ENCODE measurements at places on chromosomes 2 and 18.

DNA sequence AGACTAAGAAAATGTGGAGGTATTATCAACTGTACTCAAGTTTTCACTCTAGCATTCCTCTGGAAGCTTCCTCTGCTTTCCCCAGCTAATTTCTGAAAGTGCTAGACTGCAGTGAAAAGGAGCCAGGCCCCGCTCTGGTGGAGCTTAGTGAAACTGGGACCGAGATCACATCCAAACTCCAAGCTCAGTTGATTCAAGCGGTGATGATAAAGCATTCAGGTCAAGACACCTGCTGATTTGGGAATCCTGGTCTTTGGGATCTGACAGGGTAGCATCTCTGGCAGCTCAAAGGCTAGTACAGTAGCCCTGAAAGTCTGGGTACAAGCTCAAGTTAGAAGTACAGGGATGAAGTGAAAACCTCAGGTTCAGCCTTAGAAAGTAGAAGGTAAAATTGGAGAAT lies 120.2 kb upstream of the CRIM1 start:
- DNase-seq = no peak

DNA sequence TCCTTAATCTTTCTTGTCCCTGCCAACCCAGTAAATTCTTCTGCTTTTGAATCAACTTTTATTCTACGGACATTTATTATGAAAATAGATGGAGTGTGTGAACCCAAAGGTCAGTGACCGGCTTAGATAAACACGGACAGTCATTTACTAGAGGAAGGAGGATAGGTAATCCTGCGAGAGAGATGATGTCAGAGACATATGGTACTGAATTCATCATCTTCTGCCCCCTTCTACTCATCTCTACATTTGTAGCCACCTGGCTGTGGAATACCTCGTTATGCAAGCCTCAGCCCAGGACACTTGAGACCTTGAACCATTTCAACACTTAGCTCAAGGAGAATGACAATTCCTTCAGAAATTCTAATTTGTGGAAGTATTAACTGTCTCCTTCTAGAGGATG lies 443.6 kb downstream of the TDRD15 start:
- no peak for DNase-seq

DNA sequence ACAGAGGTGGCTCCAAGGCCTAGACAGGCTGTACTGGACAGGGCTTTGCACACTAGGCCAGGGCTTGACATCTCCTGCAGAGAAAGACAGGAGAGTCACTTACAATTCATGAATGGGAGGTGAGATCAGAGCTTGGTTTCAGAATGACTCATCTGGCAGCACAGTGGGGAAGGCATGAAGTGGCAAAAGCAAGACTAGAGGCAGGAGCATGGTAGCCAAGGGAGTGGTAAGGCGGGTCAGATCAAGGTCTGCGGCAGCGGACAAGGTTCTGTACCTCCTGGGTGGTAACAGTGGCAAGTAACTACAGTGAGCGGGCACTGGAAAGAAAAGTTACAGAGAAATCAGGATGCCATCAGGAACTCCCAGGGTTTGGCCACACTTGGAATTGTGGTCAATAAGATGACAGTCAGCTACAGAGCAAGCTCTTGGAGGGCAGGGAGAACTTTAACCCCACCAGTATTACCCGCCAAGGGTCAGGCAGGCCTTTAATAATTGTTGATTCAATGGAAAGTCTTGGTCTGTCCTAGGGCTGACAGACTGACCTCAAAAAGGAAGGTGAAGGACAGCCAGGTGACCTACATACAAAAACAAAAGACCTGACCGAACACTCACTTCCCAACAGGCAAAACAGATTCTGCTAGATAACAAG lies 5.7 kb downstream of the MCFD2 start:
- DNase-seq = no peak

- no peak for DNase-seq
Measured at GRCh38 chr2:3268705-3269029, 109.0 kb downstream of the EIPR1 start.

GRCh38 chr2:31137211-31138036 lies 816 bp downstream of the GALNT14 start:
- no peak for DNase-seq

DNA sequence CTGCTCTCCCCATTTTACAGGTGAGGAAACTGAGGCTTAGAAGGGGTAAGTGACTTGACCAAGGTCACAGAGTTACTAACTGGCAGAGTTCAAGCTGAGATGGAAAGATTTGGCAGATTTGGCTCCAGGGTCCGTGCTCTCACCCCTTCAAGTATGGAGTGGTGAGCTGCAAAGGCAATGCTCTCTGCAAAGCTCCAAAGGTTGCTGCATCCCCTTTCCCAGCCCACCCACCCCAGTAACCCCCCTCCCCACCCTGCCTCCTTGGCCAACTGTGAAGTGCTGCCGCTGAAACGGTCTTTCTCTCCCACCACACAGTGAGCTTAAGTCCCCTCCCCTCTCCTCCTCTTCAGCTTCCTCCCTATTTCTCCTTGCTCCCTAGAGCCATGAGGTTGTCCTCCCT lies 152.8 kb downstream of the CAPN13 start:
- no peak for DNase-seq

GRCh38 chr2:108641756-108642155 lies 77.5 kb upstream of the RANBP2 start:
- no peak for DNase-seq

GRCh38 chr2:26801796-26802195 lies 15.9 kb downstream of the CENPA start:
- no peak for DNase-seq

DNA sequence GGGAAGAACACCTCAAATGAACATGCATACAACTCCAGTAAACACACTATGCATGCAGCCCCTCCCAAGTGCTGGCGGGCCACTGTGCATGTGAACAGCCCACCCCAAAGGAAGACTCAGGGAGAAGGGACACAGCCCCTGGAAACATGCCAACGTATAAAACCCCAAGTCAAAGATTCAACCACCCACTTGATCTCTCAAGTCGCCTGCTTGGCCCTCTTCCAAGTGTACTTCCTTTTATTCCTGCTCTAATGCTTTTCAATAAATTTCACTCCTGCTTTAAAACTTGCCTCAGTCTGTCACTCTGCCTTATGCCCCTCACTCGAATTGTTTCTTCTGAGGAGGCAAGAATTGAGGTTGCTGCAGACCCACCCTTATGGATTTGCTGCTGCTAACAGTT lies 139.1 kb downstream of the C1D start:
- DNase-seq = peak; percentile 20
